ENCODE measurements at places on chromosomes 5 and 9.

DNA sequence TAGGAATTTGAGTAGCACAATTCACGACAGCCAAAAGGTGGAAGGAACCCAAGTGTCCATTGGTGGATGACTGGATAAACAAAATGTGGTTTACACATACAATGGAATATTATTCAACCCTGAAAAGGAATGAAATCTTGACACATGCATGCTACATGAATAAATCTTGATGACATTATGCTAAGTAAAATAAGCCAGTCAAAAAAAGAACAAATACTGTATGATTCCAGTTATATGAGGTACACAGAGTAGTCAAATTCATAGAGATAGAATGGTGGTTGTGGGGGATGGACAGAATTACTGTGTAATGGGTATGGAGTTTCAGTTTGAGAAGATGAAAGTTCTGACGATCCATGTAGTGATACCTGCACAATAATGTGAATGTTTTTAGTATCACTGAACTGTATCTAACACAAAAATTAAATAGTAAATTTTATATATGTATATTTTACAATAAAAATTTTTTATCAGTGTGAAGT is 117.7 kb upstream of the GNA14 start:
- DNase-seq = no peak

- DNase-seq = peak; percentile 84
Measured at GRCh38 chr9:137227054-137227852, at the start of gene RNF224. RNF224 (plus strand) TSS chr9:137227502; CDS start chr9:137228336, 834 bp downstream.

DNA sequence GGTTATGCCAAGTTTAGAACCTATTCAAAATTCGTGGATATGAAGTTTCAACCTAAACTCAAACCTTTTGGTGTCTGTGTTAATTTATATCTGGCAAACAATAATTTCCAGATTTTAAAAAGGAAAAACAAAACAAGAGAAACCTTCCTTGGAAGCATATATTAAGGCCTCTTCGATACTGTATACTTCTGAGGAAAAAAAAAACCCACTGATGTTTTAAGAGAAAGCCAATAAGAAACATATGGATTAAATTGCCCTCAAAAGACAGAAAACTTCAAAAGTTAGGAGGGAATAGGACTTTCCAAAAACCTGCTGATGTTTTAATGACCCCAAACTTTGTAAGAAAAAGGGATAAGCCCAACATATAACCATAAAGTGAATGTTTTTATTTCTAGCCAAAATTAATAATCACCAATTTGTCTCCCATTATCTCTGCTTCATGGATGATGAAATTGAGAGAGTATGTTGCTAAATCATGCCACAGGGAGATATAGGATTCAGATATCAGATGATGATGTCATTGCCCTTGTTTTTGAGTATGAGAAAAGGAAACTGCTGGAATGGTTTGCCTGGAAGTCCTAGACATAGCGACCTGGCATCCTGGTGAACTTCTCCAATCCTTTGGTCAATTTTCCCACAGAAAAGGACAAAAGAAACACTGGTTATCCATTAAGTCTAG is 423.9 kb downstream of the DMRT2 start:
- no peak for DNase-seq

- no peak for DNase-seq
Measured at GRCh38 chr5:142886956-142887355, 116.8 kb downstream of the ARHGAP26 start.

DNA sequence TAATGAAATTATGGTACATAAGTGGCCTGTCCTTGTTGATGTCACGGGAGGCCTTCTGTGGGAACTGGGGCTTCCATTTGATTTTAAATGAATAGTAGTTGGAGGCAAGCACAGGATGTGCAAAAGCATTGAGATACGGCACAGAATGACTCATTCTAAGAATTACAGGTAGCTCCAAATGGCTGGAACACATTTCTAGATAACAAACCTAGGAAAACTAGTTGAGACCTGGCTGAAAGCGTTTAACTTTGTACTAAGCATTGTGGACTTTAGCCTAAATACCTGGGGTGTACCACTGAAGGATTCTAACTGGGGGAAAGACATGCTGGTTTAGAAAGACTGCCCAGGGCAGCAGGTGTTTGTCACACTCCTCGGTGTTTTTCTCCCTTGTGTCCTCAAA is 9.4 kb downstream of the SKP2 start:
- DNase-seq = no peak

DNA sequence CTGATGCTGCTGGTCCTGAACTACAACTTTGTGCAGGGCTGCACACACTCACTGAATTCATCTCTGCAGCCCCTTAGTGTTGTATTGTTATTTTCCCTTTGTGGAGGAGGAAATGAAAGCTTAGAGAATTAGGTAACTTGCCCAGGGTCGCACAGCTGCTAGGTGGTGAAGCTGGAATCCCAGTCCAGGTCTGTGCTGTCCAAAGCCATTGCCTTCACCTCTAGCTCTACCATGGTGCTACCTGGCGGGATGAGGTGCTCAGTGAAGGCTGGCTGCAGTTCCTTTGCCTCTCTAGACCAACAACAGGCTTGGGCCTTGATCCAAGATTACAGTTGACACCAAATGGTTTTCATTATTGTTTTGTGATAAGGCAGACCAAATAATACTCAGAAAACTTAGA is 177.8 kb upstream of the PITX1 start:
- no peak for DNase-seq

GRCh38 chr9:114450833-114451706 is 54.2 kb downstream of the WHRN start:
- no peak for DNase-seq

GRCh38 chr5:27502236-27502635 is 463.9 kb upstream of the CDH9 start:
- no peak for DNase-seq

DNA sequence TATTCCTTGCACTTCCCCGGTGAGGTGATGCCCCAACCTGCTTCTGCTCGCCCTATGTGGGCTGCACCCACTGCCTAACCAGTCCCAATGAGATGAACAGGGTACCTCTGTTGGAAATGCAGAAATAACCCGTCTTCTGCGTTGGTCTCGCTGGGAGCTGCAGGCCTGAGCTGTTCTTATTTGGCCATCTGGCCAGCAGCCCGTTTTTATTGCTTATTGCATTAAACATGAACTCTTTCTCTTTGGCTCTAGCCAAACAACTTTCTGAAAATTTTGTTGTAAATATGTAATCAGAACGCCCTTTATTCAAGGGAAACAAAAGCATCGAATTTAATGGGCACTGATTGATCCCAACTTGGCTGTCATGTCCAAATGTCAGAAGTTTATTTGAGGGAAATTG is 124.7 kb upstream of the FTMT start:
- no peak for DNase-seq

- no peak for DNase-seq
Measured at GRCh38 chr5:85921590-85921989, 696.2 kb upstream of the COX7C start.

DNA sequence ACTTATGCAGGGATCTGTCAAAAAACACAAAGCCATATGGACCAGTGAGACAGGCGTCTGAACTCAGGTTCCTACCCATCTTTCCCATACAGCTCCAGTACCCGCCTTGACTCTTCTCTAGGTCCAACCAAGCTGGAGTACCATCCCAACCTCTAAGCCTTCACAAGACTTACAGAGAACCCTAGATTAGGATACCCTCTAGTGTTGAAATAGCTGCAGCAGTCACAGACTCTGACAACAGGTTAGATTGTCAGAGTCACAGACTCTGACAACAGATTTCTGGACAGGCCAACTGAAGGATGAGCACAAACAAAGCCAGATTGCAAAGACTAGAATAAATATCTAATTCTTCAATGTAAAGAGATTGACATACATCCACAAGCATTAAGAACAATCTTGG is 266.1 kb downstream of the GRIA1 start:
- no peak for DNase-seq

GRCh38 chr9:87909310-87910041 is 8.3 kb upstream of the SPATA31C1 start:
- no peak for DNase-seq

DNA sequence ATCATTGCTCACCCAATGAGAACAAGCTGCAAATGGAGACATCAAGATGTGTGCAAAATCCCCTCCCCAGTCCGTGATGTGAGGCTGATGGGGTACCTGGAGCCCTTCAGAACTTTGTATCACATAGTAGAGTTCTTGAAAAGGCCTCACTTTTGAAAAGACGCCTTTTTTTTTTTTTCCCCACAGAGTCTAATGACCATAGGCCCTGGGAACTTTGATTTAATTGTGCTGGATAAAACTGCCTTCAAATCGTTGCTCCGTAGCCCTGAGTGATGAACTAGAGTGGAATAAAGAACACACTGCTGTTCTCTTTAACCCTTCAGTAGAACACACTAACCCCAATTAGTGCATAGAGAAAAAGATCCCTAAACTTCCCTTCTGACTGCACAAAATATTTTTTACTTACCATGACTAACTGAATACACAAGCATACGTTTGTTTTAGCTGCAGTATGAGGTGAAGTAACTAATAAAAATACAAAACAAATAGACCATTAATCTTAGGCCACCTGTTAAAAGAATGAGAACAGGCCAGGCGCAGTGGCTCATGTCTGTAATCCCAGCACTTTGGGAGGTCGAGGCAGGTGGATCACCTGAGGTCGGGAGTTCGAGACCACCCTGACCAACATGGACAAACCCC is 15.1 kb downstream of the PSAT1 start:
- DNase-seq = peak; percentile 23

GRCh38 chr9:114511978-114512874 is 7.0 kb upstream of the WHRN start:
- DNase-seq = no peak

DNA sequence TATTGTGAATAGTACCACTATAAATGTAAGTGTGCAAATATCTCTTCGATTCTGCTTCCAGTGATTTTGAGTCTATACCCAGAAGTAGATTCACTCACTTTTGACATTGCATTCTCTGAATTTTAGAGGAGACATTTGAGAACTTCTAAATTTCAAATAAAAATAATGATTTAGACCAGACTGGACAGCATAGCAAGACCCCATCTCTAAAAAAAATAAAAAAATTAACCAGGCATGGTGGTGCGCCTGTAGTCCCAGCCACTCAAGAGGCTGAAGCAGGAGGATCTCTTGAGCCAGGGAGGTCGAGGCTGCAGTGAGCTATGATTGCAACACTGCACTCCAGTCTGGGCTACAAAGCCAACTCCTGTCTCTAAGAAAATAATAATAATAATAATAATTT is 1.9 kb upstream of the GFI1B start:
- DNase-seq = no peak

- DNase-seq = no peak
Measured at GRCh38 chr5:155299386-155300005, 285.9 kb downstream of the KIF4B start.

- peak; percentile 30 for DNase-seq
Measured at GRCh38 chr5:34008802-34009201, 952 bp upstream of the AMACR start.

GRCh38 chr5:79512471-79513307 is 1.2 kb downstream of the HOMER1 start:
- DNase-seq = peak; percentile 25

DNA sequence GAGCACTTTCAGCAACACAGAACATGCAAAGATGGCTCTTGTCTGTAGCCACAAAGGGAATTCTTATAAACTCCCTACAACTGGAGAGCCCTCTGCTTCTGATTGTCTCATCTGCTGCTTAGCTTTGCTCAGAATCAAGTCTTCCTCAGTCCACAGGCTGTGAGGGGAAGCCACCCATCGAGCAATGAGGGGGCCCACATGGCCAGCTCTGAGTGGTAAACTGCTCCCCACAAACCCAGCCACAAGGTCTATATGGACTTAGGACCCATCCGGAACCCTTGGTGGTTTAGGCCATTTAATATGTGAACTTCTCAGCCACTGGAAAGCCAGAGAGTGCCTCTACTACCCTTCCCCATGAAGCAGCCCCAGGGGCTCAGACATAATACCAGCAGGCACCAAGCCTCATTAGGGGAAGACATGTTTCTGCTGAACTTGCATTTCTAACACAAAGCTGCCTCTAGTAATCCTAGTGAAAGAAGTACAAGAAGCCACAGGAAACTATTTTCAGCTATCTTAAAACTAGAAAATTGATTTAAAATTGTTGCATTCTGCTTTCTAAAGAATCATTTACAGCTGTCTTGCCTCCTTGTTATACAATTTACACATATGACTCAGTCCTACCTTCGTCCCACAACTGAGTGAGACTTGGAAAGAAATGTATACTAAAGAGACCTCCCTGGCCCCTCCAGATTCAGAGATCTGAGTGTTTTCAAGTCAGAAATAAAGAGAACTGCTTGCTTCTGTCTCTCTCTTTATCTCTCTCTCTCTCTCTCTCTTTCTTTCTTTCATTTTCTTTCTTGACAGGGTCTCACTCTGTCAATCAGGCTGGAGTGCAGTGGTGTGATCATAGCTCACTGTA is 90.2 kb downstream of the ESM1 start:
- DNase-seq = no peak

- DNase-seq = peak; percentile 77
Measured at GRCh38 chr9:95506678-95507463, 9.9 kb downstream of the PTCH1 start.

- DNase-seq = peak; percentile 98
Measured at GRCh38 chr5:83473346-83474160, 2.0 kb downstream of the VCAN start.

GRCh38 chr9:37575511-37575914 is 667 bp downstream of the FBXO10 start:
- peak; percentile 39 for DNase-seq

DNA sequence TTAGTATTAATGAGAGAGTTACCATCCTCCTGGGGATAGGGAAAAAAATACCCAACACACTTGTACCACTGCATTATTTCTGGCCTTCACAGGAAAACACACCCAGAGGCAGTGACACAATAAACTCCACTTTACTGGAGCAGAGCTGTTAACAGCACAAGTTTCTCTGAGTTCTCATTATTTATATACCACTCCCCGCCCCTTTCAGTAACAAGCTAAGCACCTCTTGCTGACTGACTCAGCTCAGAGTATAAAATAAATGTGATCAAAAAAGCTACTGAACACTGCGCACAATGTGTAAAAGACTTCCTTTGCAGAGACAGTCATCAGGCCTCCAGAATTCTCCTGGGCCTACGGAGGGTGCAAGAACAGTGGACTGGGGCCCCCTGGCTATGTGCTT is 21.6 kb downstream of the KLF9 start:
- DNase-seq = no peak

- DNase-seq = no peak
Measured at GRCh38 chr5:124847907-124848306, 101.5 kb upstream of the ZNF608 start.

DNA sequence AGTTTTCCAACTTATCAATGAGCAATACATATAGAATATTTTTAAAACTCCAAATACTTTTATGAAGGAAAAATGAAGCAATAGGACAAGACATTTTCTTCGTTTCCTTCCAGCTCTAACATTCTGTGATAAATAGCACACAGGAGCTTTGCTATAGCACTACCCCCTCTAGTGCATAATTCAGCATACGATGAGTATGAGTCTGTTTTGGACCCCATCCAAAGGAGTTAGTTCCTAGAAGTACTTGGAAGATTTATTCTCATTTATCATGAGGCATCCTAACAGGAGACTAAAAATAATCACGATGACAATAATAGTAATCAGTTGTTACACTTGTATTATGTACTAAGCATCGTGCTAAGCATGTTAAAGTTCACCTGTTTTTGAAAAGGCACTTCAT is 1061.3 kb upstream of the DMAC1 start:
- no peak for DNase-seq

- DNase-seq = no peak
Measured at GRCh38 chr9:13791816-13792215, 512.3 kb upstream of the MPDZ start.

- no peak for DNase-seq
Measured at GRCh38 chr5:92544036-92544435, 1037.0 kb downstream of the NR2F1-AS1 start.
